ENCODE measurements at places on chromosomes 16 and 17.
A peak's percentile ranks its signal among the peaks of the same experiment; 100 is the strongest.

GRCh38 chr17:81868674-81869220 is 2.4 kb downstream of the ARHGDIA start:
- DNase-seq: no peak

GRCh38 chr17:40266882-40267281 is 20.8 kb upstream of the CDC6 start:
- DNase-seq: no peak

DNA sequence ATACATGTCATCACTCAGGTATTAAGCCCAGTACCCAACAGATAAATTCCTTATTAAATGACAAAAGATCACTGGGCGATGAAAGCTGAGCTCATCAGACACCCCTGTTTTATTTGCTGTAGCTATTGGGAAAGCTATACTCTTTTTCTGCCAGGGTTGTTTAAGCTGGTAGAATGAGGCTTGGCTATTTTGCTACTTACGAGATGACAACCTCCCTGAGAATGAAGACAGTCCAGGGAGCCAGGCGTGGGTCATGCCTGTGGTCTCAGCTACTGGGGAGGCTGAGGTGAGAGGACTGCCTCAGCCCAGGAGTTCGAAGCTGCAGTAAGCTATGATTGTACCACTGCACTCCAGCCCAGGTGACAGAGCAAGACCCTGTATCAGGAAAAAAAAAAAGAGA is 4.3 kb upstream of the SH2B1 start:
- no peak for DNase-seq

GRCh38 chr17:73950593-73950914 is 252.9 kb upstream of the RPL38 start:
- no peak for DNase-seq

GRCh38 chr16:59116744-59117143 is 382.6 kb upstream of the GOT2 start:
- no peak for DNase-seq

- no peak for DNase-seq
Measured at GRCh38 chr16:70805787-70806186, 4.8 kb upstream of the VAC14 start.

GRCh38 chr17:16439811-16440351 is 24.5 kb downstream of the TRPV2 start:
- no peak for DNase-seq

GRCh38 chr17:8051831-8052230 is 13.0 kb downstream of the ALOX15B start:
- DNase-seq: no peak

- peak; percentile 78 for DNase-seq
Measured at GRCh38 chr16:30984669-30985400, at the start of gene HSD3B7. HSD3B7 (plus strand) TSS chr16:30985207; CDS start chr16:30985659, 452 bp downstream.

- DNase-seq: no peak
Measured at GRCh38 chr17:74117087-74117698, 86.3 kb upstream of the RPL38 start.

DNA sequence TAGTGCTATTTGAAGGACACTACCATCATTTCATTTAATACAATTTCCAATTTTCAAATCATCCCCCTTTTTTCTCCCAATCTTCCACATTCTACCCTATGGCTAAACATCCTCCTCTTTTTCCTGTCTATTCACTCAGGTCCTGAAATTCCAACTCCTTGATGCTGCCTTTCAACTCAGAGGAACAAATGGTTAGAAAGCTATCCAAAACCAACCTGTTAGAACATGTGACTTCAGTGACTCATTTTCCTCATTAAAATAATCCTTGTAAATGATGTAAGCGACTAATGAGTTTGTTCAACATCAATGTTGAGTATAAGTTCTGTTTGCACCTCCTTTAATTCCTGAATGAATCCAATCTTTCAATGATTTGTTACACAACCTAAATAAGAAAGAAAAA is 5.5 kb downstream of the PSMD12 start:
- no peak for DNase-seq

GRCh38 chr17:78353834-78354233 is 6.0 kb downstream of the SOCS3 start:
- DNase-seq: no peak

- DNase-seq: no peak
Measured at GRCh38 chr16:71354156-71354555, 4.4 kb upstream of the CALB2 start.

DNA sequence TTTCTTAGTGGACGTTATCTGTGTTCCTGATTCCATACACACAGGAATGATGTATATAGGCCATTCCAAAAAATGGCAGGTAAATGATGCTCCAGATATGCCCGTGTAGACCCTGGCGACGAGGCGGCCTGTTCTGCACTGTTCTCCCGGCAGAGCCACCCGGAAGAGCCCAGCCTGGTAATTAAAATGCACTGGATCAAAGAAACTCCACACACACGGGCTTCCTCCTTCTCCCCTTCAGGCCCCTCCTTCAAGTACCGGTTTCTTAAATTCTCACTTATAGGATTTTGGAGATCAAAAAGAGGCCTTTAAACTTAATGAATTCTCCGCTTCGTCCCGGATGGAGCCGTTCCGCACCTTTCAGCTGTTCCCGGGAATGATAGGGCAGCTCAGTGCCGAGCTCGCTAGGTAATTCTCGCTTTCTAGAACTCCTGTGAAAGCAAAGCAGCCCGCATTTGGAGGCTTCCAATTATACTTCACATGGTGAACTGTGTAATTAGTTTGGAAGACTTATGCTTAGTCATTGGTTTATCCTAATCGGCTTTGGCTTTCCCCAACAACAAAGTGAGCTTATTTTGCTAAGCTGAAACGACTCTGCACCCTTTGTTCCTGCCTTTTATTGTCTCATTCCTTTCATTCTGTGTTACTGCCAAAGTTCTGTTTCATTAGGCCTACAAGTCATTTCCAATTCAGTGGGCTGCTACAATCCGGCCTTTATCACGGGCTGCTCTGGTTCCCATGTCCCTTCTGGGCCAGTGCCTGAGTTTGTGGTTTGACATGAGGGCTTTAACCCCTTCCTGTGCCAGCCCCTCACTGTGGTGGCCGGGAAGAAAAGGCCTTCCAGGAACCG is 150.0 kb downstream of the MSI2 start:
- peak; percentile 60 for DNase-seq

- DNase-seq: no peak
Measured at GRCh38 chr17:82586576-82587233, 61.5 kb downstream of the WDR45B start.

All from G401 (cell line).